ENCODE measurements at places on chromosomes 1 and 21. TPM values are rescaled to one million over a fixed set of nuclear protein-coding genes. Genes with fewer than 3 reads are reported as not detected.

INSRR gene
- total RNA-seq = not detected

DLGAP3 gene
- 0.22 TPM for total RNA-seq

AMY2A gene
- total RNA-seq = not detected

TPTE gene
- total RNA-seq = not detected

ZNF692 gene
- total RNA-seq = 16.4 TPM

CSRP1 gene
- total RNA-seq = 413 TPM

FMN2 gene
- total RNA-seq = 4.2 TPM

SZRD1 gene
- total RNA-seq = 90.5 TPM

TTC22 gene
- total RNA-seq = not detected

OR2G6 gene
- not detected for total RNA-seq

SLC22A15 gene
- total RNA-seq = 0.94 TPM

CR1L gene
- not detected for total RNA-seq

BSND gene
- not detected for total RNA-seq

PCAT6 gene
- 2.8 TPM for total RNA-seq

TMEM125 gene
- total RNA-seq = not detected

OVAAL gene
- total RNA-seq = not detected

BEND5 gene
- total RNA-seq = not detected

TESK2 gene
- 0.23 TPM for total RNA-seq

RIMKLA gene
- 1.1 TPM for total RNA-seq

LRRC38 gene
- total RNA-seq = 0.06 TPM

ARHGAP30 gene
- 0.07 TPM for total RNA-seq

VCAM1 gene
- total RNA-seq = 0.09 TPM

KCNC4 gene
- 3.8 TPM for total RNA-seq

ATP1A4 gene
- not detected for total RNA-seq

Data from A549 treated with Mapracorat at 1 μM for 4 hours (cell line).